ENCODE measurements at places on chromosomes 7 and 10.
A peak's percentile ranks its signal among the peaks of the same experiment; 100 is the strongest.

- no peak for DNase-seq
Observed at GRCh38 chr10:19570991-19571390, 245.2 kb upstream of the PLXDC2 start.

GRCh38 chr10:1050554-1050953 lies 1.6 kb upstream of the IDI1 start:
- peak; percentile 59 for DNase-seq

- peak; percentile 30 for DNase-seq
Observed at GRCh38 chr7:18541181-18541870, 45.8 kb downstream of the HDAC9 start.

DNA sequence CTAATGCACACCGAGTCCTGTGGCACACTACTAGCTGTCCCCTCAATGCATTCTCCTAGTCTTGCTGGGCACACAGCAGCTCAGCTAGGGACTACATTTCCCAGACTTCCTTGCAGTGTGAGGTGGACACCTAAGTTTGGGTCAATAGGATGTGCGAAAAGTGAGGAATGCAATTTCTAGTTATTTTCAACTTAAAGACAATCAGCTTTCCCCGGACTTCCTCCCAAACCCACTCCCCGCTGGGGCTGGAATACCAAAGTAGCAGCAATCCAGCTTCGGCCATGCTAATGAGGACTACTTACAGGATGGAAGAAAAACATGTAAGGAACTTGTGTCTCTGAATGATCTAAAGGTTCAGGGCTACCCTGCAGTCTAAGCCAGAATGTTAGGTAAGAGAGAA lies 286.4 kb upstream of the LRRN3 start:
- no peak for DNase-seq

GRCh38 chr7:69859342-69859741 lies 261.1 kb downstream of the AUTS2 start:
- no peak for DNase-seq

DNA sequence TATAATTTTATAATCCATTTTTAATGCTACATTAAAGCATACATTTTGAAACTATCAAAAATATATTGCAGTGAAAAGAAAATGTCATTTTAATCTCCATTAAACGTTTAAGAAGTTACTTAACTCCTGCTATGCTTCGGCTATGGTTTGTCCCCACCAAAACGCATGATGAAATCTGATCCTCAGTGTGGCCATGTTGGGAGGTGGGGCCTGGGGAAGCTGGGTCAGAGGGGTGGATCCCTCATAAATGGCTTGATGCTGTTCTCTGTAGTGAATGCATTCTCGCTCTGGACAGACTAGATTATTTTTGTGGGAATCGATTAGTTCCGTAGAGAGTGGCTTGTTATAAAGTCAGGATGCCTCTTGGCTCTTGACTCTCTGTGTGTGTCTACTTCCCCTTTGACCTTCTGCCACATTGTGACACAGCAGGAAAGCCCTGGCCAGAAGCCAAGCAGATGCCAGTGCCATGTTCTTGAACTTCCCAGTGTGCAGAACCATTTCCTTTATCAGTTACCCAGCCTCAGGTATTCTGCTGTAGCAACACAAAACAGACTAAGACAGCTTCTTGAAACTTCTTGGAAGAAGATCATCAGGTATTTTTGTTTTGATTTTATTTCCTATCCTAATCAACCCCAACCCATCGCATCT lies 77.8 kb downstream of the TCERG1L start:
- no peak for DNase-seq

GRCh38 chr10:126170776-126171175 lies 217.5 kb downstream of the ADAM12 start:
- DNase-seq: no peak

GRCh38 chr7:16918288-16918895 lies 36.6 kb upstream of the AGR3 start:
- DNase-seq: no peak

DNA sequence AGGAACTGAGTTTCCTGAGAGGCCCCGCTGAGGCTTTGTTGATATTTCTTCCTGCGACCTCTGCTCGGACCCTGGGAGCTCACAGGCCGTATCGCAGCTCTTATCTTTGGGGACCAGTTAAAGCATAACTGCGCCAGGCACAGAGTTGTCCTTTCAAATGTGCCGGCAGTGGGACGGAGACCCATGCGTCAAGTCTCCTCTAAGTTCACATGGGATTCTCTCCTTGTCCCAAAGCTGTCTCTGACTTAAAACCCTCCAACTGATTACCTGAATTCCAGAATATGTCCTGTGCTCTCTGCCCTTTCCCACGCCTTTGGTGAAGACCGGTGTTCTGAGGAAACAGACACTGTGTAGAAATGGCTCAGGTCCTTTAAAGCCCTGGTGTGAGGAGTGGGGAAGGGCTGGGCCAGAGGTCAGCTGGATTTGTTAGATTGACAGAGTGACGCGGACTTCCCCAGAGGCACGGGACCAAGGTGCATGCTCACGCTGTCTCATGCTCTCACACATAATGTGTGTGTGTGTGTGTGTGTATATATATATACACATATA lies 169.8 kb downstream of the EGFR start:
- peak; percentile 48 for DNase-seq

- DNase-seq: no peak
Observed at GRCh38 chr7:1666823-1667565, 3.1 kb upstream of the ELFN1 start.

GRCh38 chr7:2517026-2517425 lies 2.5 kb upstream of the LFNG start:
- DNase-seq: no peak

- DNase-seq: no peak
Observed at GRCh38 chr7:77629797-77630196, 66.5 kb upstream of the RSBN1L start.

DNA sequence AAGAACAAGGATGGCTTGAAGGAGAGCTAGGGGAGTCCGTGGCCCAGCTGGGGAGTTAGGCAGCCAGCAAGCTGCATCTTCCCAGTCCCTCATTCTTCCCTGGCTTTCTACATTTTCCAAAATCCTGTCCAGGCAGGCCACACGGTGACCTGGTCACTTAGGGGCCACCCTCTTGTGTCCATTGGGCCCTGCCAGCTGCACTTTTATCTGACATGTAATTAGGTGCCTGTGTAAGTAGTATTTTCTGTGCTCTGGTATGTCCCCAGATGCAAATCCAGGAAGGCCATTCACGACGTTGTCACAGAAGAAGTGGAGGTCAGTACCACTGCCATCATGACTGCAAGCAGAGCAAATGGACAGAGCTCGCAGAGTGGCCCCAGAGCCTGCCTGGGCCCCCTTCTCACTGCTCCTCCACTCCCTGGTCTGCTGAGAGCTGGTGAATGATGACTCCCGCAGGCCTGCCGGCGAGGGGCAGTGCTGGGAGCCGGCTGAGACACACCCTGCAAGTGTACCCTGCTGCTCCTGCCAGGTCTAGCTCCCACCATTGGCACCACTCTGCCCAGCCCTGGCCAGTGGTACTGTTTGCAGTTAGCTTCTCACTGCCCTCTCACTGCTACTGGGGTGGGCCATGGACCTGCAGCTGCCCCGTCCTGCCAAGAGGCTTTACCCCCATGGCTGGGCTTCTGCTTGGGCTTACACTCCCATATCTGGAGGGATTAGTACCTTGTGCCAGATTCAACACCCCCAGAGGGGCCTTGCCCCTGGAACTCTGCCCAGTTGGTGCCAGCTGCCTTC lies 98.2 kb downstream of the GLRX3 start:
- DNase-seq: no peak

- DNase-seq: no peak
Observed at GRCh38 chr7:128710481-128710880, 28.7 kb upstream of the CALU start.

- DNase-seq: no peak
Observed at GRCh38 chr7:88224601-88225275, 4.9 kb upstream of the SRI start.

DNA sequence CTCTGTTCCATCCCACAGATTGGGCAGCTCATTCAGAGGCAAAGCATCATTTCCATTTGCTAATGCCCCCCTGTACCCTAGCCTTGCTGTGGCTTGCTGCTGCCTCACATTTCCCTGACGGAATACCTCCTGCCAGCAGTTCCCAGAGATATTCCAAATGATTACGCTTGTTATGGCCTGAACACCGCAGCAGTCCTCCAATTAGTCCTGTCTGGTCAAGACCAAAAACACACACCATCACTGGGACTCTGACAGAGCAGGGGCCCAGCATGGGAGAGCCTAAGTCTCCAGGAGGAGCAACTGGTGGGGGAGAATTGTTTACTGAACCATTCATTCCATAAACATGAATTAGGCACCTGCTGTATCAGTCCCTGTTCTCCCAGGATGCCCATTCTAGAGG lies 6.1 kb downstream of the OGDHL start:
- DNase-seq: no peak

- no peak for DNase-seq
Observed at GRCh38 chr10:102812231-102812876, 24.9 kb downstream of the CYP17A1 start.

DNA sequence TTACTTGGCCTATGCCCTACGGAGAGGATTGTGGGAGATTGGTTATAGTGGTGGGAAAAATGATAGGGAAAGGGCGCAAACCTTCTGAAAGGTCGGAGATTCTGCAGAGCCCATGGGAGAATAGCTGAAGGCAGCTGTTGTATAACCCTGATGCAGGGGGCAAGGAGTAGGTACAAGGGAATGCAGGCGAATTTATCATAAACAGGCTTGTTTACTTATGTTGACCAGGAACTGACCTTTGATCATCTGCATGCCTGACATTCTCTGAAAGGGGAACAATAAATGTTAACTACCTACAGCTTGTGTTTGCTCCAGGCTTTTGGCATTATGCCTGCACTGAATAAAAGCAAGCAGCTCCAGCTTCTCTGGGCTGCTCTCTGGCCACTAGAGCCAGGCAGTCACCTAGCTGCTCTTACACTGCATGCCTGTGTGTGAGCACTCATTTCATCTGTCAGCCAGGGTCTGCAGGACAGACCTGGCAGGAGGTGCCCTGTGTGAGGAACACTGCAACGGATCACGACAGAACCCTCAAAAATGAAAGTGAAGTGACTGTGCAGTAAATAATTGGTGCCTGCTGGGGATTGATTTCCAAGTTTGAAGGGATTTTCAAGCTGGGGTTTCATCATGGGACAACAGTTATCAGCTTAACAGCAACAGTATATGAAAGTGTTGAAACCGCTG lies 31.1 kb upstream of the ABCA13 start:
- DNase-seq: no peak

DNA sequence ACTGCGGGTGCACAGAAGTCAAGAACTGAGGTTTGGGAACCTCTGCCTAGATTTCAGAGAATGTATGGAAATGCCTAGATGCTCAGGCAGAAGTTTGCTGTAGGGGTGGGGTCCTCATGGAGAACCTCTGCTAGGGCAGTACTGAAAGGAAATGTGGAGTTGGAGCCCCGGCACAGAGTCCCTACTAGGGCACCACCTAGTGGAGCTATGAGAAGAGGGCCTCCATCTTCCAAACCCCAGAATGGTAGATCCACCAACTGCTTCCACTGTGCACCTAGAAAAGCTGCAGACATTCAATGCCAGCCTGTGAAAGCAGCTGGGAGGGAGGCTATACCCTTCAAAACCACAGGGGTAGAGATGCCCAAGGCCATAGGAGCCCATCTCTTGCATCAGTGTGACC lies 1336.0 kb upstream of the CELF2 start:
- no peak for DNase-seq

- no peak for DNase-seq
Observed at GRCh38 chr7:132750096-132750495, 173.8 kb upstream of the PLXNA4 start.

DNA sequence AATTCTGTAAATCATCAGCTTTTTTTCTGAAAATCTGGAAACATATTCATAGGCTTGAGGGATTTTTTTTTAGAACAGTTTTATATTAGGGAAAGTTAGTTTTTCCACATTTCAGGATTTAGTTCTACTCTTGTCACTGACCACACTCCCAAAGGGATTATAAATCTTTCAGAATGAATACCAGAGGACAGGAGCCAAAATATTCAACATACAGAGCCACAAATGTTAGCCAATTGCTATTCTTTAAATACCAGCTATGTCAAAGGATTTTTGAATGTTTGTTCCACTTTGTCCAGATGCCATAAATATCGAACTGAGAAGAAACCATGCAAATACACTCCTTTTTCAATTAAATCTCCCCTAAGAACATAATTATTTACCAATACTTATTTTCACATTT lies 50.7 kb downstream of the ODAD2 start:
- no peak for DNase-seq

DNA sequence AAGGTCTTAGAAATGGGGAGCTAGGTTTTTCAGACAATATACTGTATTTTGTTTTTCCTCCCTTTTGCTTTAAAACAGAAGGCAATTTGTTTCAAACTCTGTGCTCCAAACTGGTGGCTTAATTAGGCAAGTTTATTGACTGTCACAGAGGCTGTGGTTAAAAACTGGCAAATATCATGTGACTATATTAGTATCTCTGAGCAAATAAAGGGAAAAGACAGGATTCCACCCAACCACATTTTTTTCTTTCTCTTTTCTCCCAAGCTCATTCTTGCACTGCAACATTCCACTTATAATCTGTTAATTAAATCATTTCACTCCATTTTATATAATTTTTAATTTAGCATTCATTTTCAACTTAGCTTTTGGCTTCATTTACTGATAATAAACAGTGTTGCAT lies 615.8 kb downstream of the AUTS2 start:
- DNase-seq: no peak

DNA sequence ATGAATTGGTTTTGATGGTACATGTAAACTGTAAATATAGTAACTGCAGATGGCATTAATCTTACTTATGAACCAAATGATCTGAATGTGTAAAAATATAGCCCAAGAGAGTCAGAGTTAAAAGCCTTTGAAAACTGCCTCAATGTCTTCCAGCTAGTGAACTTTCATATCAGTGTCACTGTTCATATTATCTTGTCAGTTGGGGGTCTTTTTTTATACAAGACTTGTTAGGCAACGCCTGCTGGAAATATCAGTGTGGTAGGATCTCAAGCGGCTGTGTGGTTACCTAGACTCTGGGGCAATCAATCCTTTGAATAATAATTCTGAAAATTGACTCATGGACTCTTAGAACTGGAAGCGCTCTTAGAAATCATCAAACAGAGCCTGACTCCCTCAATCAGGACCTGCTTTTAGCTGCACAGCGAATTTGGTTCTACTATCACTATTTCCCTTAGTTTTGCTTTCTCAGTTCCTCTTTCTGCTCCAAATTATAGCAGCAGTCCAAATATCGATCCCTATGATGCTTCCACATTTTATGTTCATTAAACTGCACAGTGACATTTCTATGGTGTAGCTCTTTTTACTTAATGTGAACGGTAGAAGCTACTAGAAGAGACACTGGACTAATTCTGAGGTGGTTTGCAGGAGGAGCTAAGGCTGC lies 100.1 kb upstream of the COL1A2 start:
- no peak for DNase-seq

- peak; percentile 86 for DNase-seq
Observed at GRCh38 chr7:30974605-30975255, 11.0 kb downstream of the GHRHR start.

GRCh38 chr10:8337332-8337651 lies 282.8 kb downstream of the GATA3 start:
- DNase-seq: no peak

- DNase-seq: no peak
Observed at GRCh38 chr10:17907641-17908040, 44.1 kb upstream of the SLC39A12 start.

DNA sequence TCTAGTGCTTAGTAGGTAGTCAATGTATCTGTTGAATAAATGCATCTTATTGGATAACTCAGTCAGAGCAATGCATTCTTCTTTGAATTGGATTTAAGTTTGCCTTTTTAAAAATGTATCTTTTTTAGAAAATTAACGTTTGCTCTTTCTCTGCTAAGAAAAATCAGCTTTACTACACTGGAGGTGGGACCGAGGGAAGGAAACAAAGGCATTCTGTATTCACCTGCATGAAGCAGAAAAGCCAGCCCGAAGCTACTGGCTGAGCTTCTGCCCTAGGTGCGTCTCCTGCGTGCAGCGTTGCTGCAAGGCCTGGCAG lies 22.2 kb upstream of the ITGB1 start:
- no peak for DNase-seq

Data from mucosa of descending colon (tissue), 3 donors.